ENCODE measurements at places on chromosomes 3 and 15.

DNA sequence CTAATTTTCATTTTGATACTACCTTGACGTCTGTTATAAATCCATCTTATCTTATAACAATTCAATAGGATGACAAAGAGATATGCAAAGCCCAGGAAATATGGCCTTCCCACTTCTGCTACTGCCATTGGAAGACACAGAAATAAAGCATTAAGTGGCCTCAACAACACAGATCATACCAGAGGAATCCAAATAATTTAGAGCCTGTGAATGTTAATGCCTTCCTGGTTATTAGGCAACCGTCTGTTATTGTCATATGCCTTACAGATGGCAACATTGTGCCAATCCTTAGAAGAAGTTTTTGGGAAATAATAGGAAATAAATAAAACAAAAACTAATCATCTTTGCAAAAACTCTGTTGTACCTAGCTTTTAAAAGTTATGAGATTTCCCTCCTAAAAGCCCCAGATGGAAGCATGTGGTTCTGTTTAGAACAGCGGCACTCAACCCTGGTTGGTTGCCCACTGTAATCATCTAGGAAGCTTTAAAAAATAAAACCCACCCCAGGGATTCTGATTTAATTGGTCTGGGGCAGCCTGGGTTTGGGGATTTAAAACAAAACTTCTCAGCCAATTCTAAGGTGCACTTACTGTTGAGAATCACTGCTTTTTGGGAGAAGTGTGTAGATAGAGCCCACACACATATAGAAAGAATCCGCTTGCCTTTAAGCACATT is 704.8 kb upstream of the CFAP20DC start:
- no peak for DNase-seq

DNA sequence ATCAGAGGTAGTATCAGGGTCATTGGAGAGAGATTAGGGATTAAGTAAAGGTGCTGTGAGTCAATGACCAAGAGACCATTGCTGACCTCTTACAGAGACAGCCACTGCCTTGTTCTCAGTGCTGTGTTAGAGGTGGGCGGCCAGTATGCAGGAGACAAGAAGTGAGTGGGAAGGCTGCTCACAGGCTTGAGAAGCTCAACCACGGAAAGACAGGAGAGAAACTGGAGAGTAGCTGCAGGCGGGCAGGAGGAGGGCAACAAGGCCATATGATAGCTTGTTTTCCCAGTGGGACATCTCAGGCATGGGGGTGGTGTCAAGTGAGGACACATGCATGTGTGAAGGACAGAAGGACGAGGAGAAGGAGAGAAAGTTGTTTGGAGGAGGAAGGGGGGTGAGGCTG is 237.3 kb downstream of the PDCD6IP start:
- DNase-seq: no peak

DNA sequence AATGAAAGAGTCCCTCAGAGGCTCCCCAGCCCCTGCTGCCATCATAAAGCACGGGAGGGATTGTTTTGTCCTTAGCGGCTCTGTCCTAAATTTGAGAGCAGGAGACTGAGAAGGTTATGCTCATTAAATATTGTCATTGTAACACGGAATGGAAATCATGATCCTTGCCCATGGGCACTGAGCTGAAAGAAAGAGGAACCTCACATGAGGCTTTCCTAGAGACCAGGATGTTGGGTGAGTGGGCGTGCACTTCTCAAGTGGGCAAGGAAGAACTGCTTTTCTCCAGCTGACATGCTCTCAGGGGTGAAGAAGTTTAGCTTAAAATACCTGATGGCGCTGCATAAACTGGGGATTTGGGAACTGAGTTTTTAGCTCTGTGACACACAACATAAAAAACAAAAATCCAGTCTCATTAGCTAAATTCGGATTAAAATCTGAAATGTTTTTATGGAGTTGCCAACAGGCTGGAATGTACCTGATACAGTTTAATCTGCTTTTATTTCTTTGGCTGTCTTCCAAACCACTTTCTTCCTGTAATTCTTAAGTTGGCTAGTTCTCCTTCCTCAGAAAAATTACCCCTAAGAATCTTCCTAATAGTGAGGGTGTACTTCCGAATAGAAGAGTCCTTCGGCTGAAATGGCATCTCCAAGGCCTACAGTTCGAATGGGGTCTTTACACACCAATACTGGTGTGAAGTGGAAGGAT is 31.7 kb downstream of the ADPGK start:
- no peak for DNase-seq

GRCh38 chr3:104190681-104191080 is 1176.0 kb upstream of the ALCAM start:
- no peak for DNase-seq

- peak; percentile 90 for DNase-seq
Observed at GRCh38 chr3:113696658-113697499, 437 bp upstream of the USF3 start.

DNA sequence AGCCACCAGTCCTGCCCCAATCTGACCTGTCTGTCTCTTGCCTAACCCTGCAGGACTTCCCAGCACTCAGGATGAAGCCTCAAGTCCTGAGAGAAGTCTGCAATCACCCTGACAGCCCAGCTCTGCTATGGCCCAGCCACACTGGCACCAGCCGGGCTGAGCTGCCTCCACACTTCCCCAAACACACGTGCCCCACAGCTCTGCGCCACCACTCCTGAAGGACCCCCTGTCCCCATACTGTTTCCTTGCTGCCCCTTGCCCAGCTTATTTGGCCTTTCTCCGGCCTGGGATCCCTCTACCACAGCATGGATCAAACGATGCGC is 76.6 kb downstream of the TBC1D2B start:
- DNase-seq: no peak

DNA sequence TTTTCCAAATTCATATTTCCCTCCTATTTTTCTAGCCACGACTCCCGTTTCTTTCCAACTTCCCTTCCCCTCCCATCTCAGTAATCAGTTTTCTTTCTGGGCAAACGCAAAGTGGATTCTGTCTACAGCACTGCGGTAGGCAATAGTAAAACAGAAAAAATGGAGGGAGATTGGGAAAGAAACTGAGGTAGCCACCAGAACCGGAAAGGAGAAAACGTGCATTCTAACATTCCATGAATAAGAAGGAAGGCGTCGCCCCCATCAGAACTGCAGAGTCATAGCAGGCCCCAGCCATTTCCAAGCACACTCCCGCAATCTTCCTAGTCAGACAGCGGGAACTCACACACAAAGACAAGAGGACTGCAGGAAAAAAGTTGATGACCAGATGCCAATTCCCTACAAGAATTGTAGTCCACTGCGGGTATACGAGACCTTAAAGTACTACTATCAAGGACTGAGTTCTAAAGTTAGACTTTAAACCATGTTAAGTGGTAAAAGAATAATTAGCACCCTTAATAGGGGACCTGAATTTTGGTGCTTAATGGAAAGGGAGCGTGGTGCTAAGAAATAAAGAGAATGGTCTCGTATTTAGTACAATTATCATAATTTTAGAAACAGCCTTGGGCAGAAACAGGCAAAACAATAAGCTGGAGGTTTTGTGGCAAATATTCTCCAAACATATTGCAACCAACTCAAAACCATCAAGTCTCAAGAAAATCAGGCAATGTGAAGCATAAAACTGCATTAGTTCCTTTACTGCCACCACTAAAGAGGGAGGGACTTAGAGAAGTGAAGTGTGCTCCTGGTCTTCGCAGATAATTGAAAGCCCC is 1.4 kb downstream of the PFN2 start:
- no peak for DNase-seq

DNA sequence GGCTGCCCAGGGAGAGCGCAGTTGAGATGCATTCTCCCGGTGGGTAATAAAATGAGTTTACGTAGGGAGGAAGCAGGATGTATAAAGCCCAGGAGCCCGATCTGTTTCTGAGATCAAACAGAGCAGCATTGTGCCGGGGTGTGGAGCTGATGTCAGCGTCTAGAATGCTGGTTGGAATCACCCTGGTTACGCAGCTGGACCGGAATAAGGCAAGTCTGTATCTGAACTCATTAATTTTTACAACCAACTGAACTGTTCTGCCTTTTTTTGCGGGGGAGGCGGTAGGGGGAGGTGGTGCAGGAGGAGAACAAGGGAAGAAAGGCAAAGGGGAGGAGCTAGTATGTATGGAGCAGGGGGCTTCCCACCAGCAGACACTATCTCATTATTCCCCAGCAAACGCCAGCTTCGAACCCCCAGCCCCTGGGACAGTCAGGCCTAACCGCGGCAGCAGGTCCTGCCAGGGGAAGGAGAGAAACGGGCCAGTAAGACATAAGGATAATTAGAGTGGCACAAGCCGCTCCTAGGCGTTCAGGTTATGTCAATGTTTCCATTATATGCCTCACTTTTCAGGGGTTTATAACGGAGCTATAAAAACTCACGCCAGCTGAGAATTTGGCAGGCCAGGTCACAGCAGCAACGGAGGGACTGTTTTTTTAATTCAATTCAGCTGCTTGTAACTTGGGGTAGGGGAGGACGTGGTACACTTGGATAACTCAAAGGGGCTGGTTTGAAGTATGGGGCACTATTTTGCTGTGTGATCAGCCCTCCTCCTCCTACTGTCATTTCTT is 175.3 kb upstream of the HES1 start:
- DNase-seq: no peak

- DNase-seq: no peak
Observed at GRCh38 chr3:168813225-168813802, 717.6 kb upstream of the GOLIM4 start.

DNA sequence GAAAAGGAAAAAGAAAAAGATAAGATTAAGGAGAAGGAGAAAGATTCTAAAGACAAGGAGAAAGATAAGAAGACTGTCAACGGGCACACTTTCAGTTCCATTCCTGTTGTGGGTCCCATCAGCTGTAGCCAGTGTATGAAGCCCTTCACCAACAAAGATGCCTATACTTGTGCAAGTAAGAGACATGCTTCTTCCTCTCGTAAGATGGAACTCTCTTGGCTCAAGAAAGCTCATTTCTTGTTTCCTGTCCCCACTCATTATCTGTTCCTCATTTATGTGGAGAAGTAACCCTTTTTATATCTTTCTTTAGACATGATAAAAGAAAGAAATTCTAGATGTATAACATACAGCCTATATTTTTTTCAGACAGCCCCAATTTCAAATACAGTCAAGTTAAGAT is 101.4 kb downstream of the KLHL25 start:
- no peak for DNase-seq

DNA sequence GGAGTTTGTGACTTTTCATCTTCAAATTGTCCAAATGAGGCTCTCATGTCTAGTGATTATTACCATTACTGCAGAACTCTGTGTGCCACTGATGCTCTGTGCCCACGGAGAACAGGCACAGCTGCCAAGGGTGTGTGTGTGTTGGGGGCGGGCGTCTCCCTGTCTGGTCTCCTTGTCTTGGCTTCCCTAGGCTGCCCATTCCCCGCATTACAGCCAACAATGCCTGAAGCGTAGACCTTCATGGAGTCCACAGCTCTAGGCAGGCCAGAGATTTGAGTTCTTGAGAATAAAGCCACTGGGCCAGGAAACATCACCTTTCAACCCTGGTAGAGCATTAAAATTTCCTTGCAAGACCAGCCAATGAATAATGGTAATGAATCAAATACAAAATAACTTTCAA is 42.7 kb downstream of the CCNB2 start:
- no peak for DNase-seq

DNA sequence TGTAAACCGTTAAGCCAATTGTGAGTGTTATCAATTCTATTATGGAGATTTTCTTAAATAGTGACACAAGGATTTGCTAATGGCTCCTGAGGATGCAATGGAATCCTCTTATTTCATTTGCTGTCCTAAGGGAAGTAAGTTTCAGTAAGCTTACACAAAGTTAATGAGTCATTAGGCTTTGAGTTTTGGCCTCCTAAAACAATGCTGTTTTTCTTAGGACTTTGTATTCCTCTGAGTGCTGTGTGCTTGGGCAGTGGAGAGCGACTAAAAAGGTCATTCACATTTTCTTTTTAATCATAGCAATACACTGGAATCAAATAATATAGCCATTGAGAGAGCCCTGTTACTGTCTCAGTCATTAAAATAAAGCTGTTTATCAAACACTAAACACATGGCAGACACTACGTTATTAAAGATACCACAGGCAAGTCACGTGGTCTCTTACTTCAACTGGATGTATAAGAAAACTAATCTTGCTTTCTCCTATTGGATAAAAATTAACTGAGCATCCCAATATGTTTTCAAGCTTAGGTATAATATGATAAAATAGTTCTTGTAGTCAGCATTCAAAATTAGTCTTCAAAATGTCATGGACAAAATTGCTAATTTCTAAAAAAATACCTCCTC is 290.8 kb downstream of the NLGN1 start:
- no peak for DNase-seq

- DNase-seq: no peak
Observed at GRCh38 chr15:52511084-52511483, 17.6 kb downstream of the MYO5A start.

DNA sequence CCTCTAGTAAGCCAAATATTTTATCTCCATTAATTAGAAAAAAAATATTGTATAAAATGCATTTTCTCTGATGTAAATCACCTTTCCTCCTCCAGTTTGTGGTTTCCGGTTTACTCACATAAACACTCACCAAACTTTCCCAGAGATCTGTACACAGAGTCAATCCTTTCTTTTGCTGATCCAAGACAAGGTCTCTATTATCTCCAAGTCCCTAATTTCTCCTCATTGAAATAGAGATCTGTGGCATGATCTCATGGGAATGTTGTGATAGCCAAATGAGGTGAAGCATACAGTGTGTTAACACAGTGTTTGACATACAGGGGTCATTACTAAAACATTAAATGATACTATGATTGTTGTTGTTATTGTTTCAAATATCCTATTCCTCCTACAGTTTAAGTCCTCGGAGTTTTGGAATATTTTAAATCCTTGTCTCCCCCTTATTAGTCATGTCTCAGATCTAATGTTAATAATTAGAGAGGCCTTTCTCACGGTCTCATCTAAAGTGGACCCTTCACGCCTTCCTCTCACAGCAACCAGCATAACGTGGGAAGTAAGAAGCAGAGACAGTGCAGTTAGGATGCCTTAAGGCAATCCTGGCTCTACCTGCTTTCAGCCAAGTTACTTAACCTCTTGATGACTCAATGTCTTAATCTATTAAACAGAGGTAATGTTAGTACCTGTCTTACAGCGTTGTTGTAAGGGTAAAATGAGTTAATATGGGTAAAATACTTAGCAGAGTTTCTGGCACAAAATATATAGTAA is 333.3 kb downstream of the GRM7 start:
- DNase-seq: no peak

- DNase-seq: peak; percentile 28
Observed at GRCh38 chr15:82663186-82663600, 16.0 kb upstream of the CPEB1 start.
